ENCODE measurements at places on chromosomes 2 and 18.

DNA sequence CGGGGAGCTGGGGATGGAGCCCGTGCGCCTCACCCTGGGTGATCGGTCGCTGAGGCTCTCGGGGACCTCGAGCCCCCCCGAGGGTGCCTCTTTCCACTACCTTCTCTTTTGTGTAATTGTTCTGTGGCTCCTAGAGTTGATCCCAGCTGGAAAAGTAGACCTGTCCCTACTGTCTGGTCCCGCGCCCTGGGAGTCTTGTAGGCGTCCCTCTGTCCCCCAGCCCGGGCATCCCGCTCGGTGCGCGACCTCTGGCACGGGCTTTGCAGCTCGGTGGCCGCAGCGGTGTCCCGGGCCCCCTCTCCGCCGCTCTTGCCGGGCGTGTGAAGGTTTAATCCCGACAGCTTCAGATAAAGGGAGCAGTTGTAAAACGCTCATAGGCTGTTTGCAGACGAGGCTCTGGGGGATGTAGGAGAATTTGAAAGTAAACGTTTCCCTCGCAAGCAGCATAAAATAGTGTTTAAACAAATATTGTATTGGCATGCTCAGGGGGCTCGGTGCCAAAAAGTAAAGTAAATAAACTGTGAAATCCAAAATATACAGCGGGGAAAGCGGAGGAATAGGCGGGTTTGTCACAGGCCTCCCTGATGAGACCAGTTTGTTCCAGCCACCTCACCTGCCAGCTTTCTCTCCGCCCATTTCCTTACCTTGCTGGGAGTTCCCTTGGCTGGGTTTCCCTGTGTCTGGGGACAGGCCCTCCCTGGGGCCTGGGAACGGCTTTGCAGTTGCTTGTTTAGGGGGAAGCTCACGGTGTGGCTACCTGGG is 1.9 kb downstream of the GLI2 start:
- no peak for DNase-seq

GRCh38 chr2:76672798-76673197 is 849.4 kb downstream of the LRRTM4 start:
- no peak for DNase-seq

GRCh38 chr2:105804266-105804665 is 59.6 kb downstream of the NCK2 start:
- no peak for DNase-seq

- DNase-seq, result no peak
Measured at GRCh38 chr18:5693699-5694294, 150.0 kb upstream of the EPB41L3 start.

GRCh38 chr2:36516136-36516870 is 81.7 kb downstream of the FEZ2 start:
- DNase-seq, result no peak

DNA sequence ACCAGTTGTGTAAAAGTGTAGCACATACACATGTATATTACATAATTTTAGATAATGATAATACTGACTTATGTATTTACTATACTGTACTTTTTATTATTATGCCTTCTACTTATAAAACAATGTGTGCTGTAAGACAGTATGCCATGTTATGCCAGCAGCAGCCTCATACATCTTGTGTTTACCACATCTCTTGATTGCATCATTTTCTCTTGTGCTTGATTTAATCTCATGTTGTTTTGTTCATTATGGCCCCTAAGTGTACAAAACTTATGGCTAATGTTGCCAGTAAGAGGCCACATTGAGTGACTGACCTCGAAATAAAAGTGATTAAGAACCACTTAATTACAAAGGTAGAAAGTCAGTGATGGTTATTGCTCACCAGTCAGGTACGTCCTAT is 128.0 kb upstream of the SP5 start:
- no peak for DNase-seq

DNA sequence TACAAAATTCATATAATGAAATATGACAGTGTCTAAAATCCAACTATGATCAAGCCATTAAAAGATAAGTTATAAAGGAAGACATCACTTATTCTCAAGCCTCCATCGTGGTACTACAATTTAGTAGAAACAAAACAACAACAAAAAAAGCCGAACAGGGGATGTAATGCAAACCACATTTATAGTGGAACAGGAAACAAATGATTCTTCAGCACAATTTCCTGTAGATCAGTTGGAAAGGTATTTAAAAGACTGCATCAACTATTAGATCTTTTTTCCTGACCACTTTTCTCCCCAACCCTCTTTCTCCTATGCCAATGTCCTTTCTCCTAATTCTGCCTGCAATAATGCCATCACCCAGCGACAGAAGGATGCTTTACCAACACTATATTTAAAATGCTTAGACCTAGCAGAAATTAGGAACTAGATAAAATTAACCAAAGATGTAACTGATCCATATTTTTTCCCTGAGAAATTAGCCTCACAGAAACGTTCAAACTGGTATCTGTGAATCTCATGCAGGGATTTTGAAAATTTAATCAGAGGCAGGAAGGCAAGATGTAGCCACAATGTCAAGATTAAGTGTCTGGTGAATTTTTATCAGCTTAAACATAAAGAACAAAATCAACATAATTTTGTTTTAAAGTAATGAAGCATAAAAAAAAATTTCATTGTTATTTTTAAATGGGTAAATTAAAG is 271.4 kb downstream of the TCF4 start:
- no peak for DNase-seq

- no peak for DNase-seq
Measured at GRCh38 chr2:162197069-162197825, 45.2 kb upstream of the GCG start.

- DNase-seq, result no peak
Measured at GRCh38 chr2:155070489-155070888, 372.0 kb downstream of the KCNJ3 start.

DNA sequence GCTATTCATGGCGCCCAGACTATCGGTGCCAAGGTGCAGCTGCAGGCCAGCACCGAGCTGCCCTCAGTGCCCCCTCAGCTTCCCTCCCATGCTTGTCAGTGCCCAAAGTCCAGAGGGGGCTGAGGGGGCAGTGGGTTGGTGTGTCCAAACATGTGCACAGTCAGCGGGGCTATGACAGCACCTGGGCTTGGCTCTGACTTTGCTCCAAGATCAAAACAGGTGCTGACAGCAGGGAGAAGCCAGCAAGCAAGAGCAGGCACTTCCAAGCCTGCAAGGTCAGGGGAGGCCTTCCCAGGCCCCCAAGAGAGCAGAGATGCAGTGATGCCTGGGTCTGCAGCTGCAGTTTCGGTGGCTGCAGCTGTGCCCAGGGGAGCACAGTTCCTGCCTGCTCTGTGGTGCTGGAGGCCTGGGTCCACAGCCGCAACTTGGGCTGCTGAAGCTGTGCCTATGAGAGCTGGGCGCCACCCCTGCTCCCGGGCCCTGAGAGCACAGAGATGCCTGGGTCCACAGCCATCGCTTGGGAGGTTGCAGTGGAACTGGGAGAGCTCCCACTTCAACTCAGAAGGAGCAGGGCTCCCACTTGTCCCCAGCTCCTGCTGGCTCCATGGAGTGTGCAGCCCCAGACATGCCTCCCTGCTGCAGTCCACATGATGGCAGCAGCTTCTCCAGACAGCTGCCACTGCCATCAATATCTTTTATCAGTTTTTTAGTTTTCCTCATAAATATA is 775.3 kb upstream of the POU3F3 start:
- no peak for DNase-seq

DNA sequence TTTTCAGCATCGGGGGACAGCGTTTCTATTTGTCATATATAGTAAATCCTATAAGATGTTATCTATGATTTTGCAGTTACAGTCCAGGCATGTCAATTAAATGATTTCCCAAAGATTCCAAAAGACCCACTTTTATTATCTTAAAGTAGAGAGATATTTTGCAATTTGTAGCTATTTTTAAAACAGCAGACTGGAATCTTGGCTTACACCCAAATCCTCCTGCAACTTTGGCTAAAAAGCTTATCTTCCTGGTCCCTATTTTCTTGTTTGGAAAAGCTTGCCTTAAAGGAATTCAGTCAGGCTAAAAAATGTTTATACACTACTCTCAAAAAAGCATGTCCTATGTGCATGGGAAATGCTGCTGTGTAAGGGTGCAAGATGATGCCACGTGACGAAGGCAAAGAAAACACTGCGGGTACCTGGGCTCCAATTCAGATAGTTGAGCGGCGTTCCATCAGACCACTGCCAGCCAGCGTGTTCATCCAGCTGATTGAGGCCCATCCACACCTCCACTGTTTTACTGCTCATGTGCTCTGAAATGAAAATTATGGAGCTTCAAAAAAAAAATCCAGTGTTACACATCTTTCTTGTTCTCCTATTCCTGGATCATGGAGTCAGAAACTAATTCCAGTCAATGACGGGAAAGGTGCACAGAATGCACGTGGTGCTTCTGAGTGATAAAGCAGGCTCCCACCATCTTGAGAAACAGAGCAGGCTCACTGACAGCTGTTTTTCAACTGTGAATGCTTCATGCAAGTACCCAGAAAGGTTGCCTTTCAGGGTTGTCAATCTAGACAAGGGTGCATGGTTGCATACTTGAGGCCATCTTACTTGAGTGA is 33.8 kb downstream of the PLA2R1 start:
- no peak for DNase-seq

- DNase-seq, result no peak
Measured at GRCh38 chr2:85234868-85235267, 92.9 kb downstream of the TGOLN2 start.

- DNase-seq, result no peak
Measured at GRCh38 chr2:168660870-168661862, 141.3 kb upstream of the NOSTRIN start.

DNA sequence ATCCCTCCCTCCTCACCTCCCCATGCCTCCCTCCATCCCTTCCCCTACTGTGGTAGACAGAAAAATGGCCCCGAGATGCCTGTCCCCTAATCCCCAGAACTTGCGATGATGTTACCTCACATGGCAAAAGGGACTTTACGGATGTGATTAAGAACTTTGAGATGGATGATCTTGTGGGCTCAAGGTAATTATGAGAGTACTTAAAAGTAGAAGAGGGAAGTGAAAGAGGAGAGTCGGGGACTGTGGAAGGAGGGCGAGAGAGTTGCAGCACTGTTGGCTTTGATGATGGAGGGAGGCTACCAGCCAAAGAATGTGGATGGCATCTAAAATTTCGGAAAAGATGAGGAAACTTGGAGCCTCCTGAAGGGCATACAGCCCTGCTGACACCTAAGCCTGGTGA is 66.5 kb downstream of the AGAP1 start:
- no peak for DNase-seq

DNA sequence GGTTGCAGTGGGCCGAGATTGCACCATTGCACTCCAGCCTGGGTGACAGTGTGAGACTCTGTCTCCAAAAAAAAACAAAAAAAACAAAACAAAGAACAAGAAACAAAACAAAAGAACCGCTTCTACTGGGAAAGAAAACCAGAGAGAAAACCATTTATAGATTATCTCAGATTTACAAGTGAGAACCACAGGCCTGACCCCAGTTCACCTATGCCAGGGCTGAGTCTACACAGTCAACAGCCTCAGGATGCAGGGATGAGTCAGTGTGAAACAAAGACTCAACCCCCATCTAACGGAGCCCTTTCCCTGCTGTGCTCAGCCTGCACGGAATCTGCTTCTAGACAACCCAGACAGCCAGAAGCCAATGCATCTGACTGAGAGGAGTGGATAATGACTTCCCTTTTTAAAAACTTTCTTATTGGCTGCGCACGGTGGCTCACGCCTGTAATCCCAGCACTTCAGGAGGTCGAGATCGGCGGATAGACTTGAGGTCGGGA is 25.5 kb upstream of the YWHAQ start:
- DNase-seq, result peak; percentile 72

GRCh38 chr2:217511850-217512249 is 490.9 kb downstream of the TNS1 start:
- DNase-seq, result no peak

GRCh38 chr18:76505614-76506013 is 10.6 kb upstream of the ZNF516 start:
- no peak for DNase-seq

DNA sequence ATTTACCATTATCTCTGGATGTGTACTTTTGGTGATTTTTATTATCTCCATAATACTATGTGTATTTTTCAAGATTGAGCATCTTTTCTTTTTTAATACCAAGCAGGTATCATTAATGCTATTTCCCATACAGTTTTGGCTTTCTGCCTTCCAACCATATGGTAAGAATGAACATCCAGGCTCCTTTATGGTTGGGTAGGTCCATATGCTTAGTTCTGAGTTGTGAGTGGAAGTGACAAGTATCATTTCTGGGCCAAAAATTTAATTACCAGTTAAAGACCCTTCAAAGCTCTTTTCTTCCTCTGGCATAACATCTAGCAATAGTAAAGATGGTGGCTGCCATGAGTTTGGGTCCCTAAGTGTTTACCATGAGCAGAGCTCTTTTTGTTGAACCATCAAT is 4.3 kb upstream of the RBM43 start:
- no peak for DNase-seq

- no peak for DNase-seq
Measured at GRCh38 chr2:88196490-88197087, 26.4 kb downstream of the THNSL2 start.

All from activated CD8-positive, alpha-beta T cell treated with anti-CD3 and anti-CD28 coated beads, Interleukin-2, amount 10 ng/mL, durations not matched to agents 7 days and 5 days (primary cell).